ENCODE measurements at places on chromosomes 5 and 9.

GRCh38 chr9:14908295-14909180, 1.7 kb downstream of the FREM1 start:
- no peak for DNase-seq

GRCh38 chr9:38733503-38733902, 13.6 kb upstream of the FAM240B start:
- DNase-seq, result no peak

GRCh38 chr5:1415059-1415425, 30.2 kb downstream of the SLC6A3 start:
- no peak for DNase-seq

GRCh38 chr9:131616983-131617604, 71.8 kb downstream of the PRRT1B start:
- no peak for DNase-seq

DNA sequence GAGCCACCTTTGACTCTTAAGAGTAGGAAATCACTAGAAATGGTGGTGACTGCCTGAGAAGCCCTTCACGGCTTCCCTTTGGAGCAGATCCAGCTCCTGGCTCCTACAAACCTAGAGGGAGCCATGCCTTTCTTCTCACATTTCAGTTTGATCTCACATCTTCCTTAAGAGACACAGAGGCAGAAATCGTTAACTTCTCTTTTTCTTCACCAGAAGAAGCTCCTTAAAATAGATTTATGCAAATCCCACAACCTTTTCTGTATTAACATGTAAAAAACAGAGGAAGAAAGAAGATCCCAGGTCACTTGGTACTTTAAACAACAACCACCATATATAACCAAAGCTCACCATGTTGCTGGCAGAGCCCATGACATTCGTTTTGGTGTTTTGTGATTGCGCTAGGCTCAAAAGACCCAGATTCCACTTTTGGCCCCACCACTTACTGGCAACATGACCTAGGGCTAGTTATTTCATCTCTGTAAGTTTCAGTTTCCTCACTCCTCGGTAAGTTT, 29.6 kb downstream of the PAX5 start:
- no peak for DNase-seq

GRCh38 chr9:80496901-80497556, 925.3 kb downstream of the TLE4 start:
- DNase-seq, result no peak

DNA sequence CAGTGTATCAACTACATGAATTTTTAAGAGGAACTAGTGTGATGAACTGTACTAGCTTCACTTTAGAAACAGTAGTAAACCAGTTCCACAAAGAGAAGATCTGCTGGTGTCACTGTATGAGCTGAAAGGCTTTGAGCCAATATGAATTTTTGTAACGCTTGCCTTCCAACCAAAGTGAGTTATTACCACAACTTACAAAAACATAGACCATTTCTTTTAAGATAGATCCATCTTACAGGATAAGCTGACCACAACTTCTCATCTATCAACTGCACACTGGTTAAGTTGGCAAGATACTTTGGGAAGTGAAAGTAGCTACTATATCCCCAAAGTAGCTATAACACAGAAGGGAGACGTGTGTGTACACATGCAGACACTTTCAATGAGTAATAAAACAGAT, 849.6 kb upstream of the DMAC1 start:
- DNase-seq, result no peak

DNA sequence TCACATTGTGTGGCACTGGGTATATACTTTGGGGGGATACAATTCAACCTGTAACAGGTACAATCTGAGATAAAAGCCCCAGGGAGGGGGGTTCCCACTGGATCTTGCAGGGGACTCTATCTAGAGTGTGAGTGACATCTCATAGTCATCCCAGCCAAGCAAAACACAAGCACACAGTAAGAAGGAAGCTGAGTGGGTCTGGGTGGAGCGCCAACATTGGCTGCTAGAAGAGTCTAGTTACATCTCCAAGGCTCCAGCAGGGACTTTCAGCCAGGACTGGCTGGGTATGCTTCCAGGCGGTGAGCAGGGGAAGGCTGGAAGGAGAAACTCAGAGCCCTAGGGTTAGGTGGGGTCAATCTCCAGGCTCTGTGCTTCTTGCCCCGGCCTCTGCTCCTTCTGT, 53.0 kb downstream of the IL31RA start:
- no peak for DNase-seq

GRCh38 chr5:68953231-68953874, 140.5 kb upstream of the SLC30A5 start:
- DNase-seq, result no peak

- no peak for DNase-seq
Measured at GRCh38 chr9:130321539-130321938, 56.0 kb downstream of the HMCN2 start.

DNA sequence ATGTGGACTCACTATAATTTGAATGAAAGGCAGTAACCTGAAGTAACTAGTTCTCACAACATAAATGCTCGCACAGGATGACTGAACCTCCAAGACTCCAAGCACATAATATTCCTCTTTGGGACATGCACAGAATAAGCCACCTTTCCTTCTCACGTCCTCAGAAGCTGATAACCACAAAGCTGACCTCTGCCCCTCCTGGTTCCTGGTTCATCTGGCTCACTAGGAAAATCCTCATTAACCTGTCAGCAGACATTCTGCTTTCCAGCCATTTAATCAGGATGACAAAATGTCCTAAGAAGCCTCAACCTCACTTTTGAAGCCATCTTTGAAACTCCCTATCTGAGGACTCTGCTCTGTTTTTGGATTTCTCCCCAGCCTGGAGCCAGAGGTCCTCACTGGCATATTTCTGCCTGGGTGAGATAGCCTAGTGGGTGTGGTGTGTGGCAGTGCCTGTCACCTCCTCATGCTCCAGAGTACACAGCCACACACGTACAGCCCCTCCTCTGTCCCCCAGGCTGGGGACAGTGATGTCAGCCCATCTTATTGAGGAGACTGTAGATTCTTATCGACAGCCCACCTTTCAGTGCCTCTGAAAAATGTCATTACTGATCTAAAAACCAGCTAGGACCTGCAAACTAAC, 10.3 kb downstream of the ANKH start:
- DNase-seq, result no peak

DNA sequence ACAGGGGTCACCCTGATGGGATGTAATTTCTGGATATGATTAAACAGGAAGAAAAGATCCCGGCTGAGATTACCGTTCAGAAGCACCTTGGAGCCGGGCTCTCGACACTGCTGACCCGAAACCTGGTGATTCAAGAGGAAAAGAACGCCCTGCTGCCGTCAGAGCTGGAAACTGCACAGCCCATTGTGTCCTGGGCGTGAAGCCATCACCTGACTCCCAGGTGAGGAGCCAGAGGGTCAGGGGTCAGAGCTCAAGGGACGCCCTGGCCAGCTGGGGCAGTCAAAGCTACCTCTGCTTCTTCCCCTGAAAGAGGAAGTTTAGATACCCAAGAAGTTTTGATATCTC, 17.8 kb upstream of the SLC12A7 start:
- no peak for DNase-seq
